Cortex of kidney (tissue), 1 donor: ENCODE measurements at places on chromosomes 1 and 21.

- no peak for DNase-seq
Observed at GRCh38 chr21:45872471-45872870, 109.1 kb upstream of the COL6A1 start.

DNA sequence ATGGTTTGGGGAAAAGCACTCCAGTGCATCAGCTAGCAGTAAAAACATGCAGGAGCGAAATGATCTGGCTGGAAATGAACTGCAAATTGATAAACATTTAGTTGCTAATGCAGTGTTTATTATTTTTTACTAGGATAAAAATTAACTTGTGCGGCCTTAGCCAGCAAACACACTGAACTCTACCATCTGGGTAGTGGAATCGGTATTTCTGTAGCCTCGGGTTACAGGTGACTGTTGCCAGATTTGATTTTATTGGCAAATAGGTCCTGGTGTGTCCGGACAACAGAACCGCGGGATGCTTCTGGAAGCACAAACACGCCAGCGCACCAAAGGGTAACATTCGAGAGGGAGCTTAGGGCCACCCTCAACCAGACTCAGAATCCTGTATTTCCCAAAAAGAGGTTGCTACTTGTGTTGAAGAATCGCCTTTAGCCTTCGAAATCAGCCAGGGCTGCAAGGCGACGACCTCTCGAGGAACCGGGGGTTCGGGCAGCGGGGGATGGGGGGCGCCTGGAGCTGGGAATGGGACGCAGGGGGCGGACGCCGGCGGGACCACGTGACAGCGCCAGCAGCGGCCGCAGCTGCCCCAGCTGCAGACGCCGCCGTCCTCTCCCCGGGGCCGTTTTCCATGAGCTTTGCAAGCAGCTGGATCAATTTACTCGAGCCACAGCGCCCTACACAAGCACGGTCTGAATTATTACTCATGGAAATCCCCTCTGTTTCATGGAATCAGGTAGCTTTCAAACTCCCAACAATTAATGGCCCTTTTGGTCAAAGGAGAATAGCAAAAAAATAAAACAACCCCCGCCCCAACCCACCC lies 158.8 kb downstream of the TOMM20 start:
- no peak for DNase-seq

- DNase-seq: no peak
Observed at GRCh38 chr1:196774603-196775002, at the start of gene CFHR3. CFHR3 (plus strand) TSS chr1:196774840; CDS start chr1:196774887, 47 bp downstream.

DNA sequence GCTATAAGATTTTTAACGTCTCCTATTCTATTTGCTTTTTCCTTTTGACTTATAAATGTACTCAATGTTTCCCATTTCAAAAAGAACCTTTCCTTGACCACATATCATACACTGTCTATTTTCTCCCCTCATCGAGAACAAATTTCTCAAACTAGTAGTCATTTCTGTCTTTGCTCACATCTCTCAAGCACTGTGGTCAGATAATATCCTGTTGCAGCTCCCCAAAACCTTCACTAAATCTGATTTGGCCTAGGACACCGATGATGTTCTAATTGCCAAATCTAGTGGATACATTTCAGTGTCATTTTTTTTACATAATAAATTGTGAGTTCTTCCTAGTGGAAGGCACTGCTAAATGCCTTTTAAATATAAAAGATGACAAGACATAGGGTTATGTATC lies 19.4 kb downstream of the CXADR start:
- no peak for DNase-seq

DNA sequence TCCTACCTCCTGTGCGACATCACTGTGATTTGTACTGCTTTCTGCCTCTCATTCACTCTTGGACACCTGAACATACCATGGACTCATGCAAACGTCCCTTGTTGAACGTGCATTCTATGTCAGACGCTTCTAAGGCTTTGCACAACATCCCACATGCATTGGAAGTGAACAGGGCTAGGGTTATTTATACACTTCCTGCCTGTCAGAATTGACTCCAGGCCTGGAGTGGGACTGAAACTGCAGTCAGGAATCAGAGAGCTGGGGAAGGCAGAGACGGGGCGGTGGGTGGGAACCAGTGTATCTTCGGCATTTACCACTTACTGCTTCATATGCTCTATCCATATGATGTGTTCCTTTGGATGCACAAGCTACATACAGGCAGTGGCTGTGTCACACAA lies 81.4 kb upstream of the GALNT2 start:
- no peak for DNase-seq

GRCh38 chr1:212286556-212287131 lies 1.4 kb downstream of the PPP2R5A start:
- no peak for DNase-seq

DNA sequence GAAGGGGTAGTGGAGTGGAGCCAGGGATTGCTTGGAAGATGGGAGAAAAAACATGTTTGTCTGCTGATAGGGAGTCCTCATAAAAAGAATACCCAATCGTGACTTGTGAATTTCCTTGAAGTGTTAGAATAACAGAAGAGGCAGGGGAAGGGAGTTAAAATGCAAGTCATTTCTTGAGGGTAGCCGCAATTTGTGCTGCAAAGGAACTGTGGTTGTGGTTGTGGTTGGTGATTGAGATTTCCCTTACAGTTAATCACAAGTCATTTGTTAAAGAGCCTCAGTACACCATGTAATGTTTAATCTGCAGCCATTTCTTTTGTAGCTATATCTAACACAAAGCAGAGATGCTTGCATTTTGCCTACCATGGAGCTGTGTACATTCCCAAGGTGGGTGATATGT lies 38.5 kb upstream of the EGLN1 start:
- no peak for DNase-seq

GRCh38 chr1:66439031-66439740 lies 94.8 kb upstream of the SGIP1 start:
- DNase-seq: no peak

DNA sequence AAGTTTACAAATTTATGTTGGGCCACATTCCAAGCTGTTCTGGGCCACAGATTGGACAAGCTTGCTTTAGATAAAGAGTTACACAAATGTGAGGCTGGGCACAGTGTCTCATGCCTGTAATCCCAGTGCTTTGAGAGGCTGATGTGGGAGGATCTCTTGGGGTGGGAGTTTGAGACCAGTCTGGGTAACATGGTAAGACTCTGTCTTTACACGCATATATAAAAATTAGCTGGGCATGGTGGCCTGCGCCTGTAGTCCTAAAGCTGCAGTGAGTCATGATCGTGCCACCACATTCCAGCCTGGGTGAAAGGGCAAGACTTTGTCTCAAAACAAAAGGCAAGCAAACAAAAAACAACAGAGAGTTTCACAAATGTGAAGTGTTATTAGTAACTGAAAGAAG lies 5.9 kb upstream of the VCAM1 start:
- DNase-seq: no peak

DNA sequence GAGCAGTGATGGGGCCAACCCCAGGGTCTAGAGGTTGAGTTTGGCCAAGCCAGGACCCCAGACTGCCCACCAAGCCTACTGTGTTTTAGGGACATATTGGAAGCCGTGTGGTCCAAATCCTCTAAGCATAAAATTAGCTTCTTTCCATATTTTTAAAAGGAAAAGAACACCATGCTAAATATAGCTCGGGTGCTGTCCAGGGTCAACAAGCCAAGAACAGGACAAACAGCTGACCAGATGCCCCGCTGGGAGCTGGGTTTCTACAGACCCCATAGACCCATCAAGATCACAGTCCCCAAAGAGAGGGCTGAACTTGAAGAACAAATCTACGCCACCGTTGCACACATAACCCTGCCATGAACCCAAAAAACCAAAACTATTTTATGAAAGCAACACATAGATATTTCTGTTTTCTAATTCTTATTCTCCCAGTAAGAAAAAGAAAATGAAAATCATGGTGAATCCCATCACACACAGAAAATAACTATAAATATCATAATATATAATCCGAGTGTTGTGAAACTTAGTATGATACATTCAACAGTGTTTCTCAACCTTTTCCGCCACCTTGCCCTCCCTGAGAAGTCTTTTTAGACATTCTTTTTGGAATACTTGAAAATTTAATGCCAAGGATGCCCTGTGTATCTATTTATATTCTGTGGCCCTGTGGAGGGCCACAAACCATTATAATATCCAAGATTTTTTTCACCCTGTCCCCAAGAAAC lies 36.2 kb upstream of the FHAD1 start:
- DNase-seq: no peak

DNA sequence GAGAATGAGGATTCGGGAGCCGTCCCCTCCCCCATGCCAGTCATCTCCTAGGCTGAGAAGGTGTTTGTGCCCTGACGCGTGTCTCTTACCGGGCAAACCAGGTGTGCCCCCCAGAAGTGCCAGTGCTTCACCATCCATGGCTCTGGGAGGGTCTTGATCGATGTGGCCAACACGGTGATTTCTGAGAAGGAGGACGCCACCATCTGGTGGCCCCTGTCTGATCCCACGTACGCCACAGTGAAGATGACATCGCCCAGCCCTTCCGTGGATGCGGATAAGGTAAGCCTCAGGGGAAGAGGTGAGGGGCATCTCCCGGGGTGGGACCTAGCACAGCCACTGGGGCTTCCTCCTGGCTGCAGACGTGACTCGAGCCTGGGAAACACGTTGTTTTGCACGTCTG lies 959 bp downstream of the PADI6 start:
- DNase-seq: no peak

GRCh38 chr1:164720440-164721227 lies 161.7 kb downstream of the PBX1 start:
- DNase-seq: no peak

DNA sequence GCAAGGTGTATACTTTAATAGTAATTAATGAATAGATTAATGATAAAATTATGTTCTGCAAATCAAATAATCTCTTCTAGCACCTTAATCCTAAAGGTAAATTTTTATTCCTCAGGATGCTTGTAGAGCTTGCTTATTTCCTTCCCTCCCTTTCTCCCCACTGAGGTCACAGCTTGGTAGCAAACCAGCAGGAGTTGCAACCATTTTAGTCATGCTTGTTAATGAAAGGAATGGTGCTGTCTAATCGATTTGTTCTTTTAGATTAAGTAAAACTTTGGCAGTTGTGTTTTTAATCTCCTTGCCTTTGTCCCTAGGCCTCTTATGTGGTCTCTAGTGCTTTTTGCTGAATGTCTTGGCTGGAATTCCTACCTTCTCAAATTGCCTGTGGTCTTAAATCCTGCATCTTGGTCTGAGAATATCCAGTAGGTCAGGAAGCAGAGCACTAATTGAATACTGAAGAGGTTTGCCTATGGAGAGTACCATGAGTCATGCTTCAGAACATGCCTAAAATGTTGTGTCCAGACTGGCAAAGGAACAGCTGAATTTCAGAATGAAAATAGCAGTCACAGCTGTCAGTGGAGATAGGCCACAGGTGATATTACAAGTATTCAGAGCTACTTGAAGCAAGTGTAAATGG lies 36.3 kb upstream of the RWDD3 start:
- DNase-seq: no peak

- DNase-seq: no peak
Observed at GRCh38 chr1:193322211-193322610, 135.8 kb upstream of the B3GALT2 start.
